Stimulated activated CD4-positive, alpha-beta T cell treated with anti-CD3 and anti-CD28 coated beads, Interleukin-4, amount 100 ng/mL, for 48 hours (primary cell): ENCODE measurements at places on chromosomes 2 and 18.

DNA sequence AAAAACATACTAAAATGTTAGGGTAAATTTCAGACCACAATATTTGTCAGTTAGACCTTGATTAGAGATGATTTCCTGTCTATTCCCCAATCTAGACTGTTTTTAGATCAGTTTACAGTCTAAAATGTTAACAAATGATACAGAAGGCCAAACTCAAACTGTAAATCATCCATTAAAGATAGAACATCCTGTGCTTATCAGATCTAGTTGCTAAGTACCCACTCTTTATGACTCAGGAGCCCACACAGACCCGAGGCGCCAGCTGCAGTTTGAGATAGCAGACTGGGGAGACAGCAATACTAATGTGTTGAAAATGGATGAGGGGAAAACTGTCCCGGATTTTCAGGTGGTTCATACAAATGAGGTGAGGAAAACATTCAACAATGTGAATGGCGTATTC lies 113.3 kb downstream of the SCG2 start:
- no peak for DNase-seq

- no peak for DNase-seq
Measured at GRCh38 chr2:100062336-100062735, 80.1 kb downstream of the AFF3 start.

DNA sequence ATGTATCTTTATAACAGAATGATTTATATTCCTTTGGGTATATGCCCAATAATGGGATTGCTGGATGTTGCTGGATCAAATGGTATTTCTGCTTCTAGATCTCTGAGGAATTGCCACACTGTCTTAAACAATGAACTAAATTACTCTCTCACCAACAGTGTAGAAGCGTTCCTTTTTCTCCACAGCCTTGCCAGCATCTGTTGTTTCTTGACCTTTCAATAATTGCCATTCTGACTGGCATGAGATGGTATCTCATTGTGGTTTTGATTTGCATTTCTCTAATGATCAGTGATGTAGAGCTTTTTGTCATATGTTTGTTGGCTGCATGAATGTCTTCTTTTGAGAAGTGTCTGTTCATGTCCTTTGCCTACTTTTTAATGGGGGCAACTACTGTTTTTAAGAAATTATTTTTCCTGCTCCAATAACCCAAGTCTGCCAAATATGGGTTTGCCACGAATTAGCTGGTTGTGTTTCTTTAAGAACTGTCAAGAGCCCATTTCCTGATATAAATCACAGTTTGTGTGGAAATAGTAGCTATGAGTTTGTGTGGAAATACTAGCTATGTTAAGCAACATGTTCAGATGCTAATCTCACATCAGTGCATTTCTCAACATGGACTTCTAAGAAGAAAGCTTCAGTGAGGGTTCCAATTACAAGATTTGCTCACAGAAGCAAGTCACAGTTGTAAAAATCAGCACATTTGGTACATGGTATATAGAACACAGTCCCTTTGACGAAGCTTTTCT lies 259.4 kb downstream of the ANAPC1 start:
- no peak for DNase-seq

DNA sequence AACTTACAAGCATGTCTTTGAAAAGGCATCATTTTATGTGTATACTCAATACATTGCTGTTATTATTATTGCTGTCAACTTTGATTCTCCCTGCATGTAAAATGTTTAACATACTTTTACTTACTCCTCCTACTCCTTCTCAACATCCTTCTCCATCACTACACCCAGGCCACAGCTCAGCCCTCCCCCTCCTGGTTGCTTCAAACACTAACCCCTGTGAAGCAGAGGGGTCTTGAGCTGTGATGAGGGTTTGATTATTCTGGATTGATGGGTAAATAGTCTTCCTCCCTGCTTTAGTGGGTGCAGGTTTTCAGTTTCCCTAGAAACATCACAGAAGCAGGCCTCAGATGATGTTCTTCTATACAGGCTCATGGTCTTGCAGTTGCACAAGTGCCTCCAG lies 221.0 kb downstream of the OSR1 start:
- DNase-seq, result no peak

- no peak for DNase-seq
Measured at GRCh38 chr2:234444893-234445292, 52.0 kb downstream of the ARL4C start.

DNA sequence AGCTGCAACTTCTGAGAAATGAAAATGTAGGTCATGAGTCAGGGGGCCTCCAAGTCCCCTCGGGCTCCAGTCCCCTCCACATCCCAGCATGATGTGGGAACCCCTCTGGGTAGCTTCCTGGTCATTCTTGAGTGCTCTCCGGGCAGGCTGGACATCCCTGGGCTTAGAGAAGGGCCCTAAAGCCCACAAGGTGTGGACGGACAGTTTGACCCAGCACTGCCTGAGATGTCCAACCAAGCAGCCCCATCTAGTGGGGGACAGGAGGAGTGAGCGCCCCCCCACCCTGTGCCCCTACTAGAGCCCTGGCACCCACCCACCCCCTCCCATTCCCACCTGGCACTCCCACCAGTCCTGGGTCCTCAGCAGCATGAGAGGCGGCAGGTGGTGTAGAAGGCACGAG lies 46.0 kb downstream of the CYP27C1 start:
- DNase-seq, result no peak

GRCh38 chr2:46751897-46752296 lies 163.7 kb downstream of the MCFD2 start:
- no peak for DNase-seq

DNA sequence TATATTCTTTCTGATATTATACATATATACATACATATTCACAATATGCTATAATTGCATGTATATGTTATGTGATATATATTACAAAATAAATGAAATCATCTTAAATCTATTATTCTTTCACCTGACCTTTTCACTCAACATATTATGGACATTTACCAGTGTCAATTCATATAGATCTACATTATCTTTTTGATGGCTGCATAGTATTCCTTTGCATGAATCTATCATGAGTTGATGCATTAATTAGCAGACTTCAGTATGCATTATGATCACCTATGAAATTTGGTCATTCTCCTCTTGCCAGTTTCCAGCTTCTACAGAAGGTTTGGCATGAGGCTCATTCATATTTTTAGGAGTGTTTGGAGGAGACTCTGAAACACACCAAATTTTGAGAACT lies 23.4 kb upstream of the B4GALT6 start:
- no peak for DNase-seq

DNA sequence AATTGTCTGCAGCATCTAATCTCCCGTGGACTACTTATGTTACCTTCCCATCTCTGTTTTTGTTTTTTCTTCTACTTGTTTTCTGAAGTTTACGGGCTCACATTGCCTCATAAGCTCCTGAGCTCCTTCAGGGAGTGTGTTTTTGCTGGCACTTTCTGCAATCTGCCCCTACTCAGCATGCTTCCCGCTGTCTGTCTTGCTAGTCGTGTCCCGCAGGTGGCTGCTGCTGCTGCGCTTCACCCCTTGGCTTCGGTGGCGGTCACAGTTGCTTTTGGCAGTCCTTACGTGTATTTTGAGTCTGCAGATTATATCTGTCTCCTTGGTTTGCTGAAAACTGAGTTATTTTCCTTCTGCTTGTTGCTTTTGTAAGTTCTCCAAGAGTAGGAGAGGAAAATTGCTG lies 37.3 kb downstream of the FER1L5 start:
- no peak for DNase-seq

GRCh38 chr18:12839526-12840196 lies 44.4 kb downstream of the PTPN2 start:
- DNase-seq, result no peak

DNA sequence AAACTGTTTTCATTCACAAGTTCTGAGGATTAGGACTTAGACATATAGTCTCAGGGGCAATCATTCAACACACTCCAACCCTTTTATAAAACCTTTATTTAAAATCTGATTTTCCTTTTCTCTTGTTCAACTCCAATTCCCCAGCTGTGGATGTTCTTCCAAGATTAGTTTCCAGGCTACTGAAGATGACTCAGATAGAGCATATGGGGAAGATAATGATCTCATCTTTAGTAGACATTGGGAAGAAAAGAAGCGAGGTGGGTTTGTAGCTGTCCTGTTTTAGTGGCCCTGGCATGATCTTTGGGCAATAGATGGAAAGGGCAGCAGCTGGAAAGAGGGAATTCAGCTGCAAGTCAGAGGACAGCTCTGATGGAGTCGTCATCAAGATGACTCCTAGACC lies 247.7 kb upstream of the CCDC68 start:
- DNase-seq, result no peak

DNA sequence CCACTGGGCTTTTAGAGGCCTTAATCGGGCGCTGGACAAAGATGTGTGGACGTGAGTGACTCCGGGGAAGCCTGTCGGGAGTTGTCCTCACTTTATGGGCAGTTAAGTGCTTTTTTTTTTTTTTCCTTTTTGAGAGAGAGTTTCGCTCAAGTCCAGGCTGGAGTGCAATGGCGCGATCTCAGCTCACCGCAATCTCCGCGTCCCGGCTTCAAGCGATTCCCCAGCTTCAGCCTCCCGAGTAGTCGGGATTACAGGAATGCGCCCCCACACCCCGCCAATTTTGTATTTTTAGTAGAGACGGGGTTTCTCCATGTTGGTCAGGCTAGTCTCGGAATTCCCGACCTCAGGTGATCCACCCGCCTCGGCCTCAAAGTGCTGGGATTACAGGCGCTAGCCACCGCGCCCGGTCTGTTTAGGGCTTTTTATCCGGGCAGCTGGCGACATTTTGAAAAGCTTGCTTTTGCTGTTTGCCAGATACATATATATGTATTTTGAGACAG lies 1.5 kb downstream of the MSH6 start:
- no peak for DNase-seq

- DNase-seq, result no peak
Measured at GRCh38 chr18:73614812-73615211, 532.8 kb downstream of the FBXO15 start.

DNA sequence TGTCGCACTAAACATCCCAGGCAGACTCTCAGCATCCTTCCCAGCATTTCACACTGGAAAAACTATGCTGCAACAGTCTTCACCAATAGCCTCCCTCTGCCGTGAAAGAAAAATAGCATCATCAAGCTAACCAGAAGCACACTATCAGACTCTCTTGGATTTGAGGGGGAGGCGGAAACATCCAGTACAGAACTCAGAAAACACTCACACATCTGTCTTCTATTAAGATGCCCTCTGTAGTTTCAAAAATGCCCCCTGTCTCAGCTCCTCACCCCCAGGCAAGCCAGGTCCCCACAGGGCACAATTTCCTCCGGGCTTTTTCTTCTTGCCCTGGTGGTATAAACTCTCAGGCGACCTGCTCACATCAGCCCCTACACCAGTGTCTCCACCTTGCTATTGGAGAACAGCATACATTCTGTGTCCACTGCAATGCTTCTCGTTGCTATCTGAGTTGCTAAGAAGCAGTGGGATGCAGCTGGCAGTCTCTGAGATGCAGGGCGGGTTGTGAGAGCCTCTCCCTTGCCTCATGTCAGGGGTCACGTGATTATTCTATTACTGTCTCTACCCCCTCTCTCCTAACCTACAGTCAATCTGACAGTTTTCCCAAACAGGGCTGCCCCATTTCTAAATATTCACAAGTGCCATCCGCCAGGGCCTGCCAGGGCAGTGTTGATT lies 189.9 kb downstream of the INO80D start:
- no peak for DNase-seq

GRCh38 chr2:231300020-231300721 lies 95.3 kb upstream of the B3GNT7 start:
- no peak for DNase-seq

DNA sequence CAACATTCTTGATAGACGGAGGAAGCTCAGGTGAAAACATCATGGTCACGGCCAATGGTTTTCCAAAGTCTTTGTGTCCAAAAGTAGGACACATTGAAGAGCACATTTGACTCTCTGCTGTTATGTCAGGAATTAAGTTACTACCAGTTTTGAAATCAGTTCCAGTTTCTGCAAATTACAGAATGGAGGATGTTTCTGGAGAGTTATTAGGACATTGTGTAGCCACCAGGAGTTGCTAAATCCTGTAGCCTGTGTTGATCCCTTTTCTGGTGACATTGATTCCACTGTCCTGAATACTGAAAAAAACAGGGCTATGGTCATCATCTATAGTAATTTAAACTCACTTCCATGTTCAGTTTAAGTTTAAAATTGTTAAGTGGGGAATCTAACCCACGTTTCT lies 15.3 kb downstream of the UPP2 start:
- DNase-seq, result no peak

DNA sequence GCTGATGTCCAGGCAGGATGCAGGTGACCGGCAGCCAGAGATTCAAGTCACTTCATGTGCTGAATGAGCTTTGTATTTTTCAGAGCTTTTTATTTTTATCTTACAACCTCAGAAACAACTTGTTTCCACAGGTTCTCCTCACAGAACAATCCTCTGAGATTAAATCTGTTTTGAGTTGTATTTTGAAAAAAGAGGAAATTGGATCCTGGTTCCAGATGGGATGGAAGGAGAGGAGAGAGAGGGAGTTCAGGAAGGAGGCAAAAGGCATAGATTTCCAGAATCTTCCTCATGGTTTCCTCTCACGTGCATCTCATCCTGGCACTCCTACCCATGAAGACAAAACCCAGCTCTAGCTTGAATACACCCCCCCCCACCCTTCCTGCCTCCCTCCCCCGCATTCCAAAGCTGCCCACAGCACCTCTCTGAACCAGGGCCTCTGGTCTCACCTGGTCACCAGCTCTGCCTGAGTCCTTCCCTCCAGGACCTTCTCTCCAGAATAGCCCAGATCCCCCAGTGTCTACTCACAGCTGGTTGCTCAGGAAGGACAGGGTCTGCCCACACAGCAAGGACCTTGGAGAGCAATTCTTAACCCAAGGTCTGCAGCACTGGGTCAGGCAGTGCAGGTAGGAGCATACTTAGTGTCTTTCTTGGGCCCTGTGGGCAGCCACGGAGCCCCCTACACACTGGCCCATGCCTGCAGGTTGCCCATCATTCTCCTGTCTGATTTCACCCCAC lies 104.7 kb downstream of the ZFP36L2 start:
- no peak for DNase-seq

GRCh38 chr2:38106405-38107094 lies 30.6 kb upstream of the CYP1B1 start:
- no peak for DNase-seq

- DNase-seq, result no peak
Measured at GRCh38 chr2:240211096-240211495, 70.6 kb upstream of the OTOS start.

GRCh38 chr2:61158356-61158955 lies 3.5 kb upstream of the C2orf74 start:
- no peak for DNase-seq

DNA sequence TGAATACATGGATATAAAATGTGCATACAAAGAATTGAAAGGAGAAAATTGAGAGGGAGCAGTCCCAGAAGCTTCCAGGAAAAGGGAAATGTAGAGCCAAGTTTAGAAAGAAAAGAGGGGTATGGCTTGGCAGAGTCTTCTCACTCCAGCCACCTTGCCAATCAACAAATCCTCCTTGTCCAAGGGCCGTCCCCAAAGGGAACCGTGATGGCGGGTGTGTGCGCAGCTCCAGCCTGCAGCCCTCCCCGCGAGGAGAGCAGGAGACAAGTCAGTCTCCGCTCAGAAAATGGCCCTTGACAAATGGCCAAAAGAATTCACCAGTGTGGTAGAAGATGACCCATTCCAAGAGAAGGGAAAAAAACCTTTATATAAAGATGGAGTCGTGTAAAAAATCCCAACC lies 448.3 kb upstream of the POU3F3 start:
- DNase-seq, result no peak
